ENCODE measurements at places on chromosomes 7 and 10.

GRCh38 chr10:10533437-10533836, 484.2 kb upstream of the CELF2 start:
- DNase-seq, result no peak

GRCh38 chr7:30146127-30146612, 11.4 kb downstream of the MTURN start:
- DNase-seq, result no peak

DNA sequence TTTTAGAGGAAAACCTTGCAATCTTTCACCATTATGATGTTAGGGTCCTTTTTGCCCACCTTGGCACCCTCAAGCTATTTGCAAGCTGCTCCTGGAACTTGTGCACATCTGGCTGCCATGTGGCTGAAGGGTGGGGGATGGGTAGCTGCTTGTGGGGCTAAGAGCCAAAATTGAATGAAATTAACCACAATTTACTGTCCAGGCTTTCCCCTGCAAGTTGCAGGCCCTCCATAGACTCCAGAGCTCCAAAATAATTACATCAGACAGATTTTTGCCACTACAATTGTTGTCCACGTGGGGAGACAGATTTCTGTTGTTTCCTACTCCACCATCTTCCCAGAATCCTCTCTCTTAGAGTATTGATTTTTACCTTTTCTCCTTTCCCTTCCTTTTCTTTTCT, 19.1 kb downstream of the PI4K2A start:
- DNase-seq, result no peak

- DNase-seq, result no peak
Observed at GRCh38 chr7:120665068-120665467, 192.9 kb downstream of the TSPAN12 start.

- no peak for DNase-seq
Observed at GRCh38 chr7:7479275-7479805, 56.3 kb downstream of the COL28A1 start.

- DNase-seq, result no peak
Observed at GRCh38 chr10:132604686-132605085, 67.1 kb downstream of the INPP5A start.

DNA sequence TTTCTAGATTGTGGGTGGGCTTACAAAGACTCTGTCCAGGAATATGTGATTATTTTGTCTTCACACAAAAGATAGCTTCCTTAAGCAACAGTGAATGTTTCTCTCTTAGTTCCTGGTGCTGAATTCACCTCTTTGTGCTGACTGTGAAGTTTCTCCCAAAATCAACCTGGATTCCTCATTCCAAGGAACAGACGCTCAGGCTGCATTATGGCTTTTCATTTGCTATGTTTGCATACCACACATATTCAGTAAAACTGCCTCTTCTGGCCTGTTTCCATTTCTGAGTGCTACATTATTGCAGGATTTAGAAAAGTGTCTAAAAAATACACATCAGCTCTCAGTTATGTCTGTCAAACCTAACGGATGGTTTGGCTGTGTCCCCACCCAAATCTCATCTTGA, 21.5 kb downstream of the MACROH2A2 start:
- DNase-seq, result no peak

- DNase-seq, result no peak
Observed at GRCh38 chr10:4034907-4035598, 250.0 kb upstream of the KLF6 start.

- no peak for DNase-seq
Observed at GRCh38 chr7:82729172-82730030, 285.8 kb upstream of the CACNA2D1 start.

DNA sequence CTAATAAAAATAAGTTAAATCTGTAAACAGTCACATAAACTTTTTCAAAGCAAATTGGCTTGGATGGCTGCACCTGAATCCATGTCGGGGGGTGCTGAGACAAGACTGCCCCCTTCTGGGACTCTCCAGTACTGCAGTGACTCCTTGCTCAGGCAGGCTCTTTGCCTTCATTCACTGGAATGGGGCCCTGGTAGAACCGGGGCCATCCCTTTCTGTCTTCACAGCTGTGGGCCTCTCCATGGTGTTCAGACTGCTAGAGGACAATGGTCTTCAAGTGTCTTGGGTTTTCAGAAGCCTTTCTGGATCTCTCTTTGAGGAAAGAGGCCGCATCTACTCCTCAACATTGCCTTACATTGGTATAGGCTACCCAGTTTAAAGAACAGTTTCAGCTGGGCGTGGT, 16.1 kb upstream of the IMPDH1 start:
- peak; percentile 60 for DNase-seq

DNA sequence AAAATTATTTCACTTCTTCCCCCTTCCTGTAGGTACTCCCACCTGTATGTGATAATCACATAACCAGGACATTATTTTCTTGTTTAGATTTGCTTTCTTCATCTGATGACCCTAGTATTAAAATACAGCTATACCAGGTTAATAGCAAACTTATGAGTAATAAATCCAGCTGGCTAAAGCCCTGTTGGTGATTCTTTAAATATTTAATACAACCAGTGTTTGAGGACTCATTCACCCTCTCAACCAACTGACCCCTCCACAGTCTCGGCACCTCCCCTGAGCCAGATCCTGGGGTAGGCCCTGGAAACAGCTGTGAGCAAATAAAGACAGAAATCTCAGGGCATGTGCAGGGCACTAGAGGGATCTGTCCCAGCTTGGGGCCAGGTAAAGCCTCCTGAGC, 58.5 kb downstream of the BLNK start:
- DNase-seq, result no peak

DNA sequence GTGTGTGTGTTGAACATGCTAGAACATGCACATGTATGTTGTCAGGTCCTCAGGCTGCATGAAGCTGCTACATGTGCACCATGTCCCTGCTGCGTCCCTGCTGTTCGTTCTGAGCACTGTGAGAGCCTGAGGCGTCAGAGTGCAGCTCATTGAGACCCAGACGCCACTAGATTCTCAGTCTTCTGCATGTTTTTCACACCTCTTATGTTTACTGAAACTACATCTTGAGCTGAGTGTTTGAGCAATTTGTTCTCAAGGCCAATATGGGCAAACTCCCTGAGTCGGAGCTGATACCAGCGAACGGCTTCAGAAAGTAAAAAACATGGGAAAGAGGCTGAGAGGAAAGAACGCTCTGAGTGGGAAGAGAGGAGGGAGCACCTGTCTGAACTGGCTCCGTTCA, 350.4 kb downstream of the PAXIP1 start:
- no peak for DNase-seq

DNA sequence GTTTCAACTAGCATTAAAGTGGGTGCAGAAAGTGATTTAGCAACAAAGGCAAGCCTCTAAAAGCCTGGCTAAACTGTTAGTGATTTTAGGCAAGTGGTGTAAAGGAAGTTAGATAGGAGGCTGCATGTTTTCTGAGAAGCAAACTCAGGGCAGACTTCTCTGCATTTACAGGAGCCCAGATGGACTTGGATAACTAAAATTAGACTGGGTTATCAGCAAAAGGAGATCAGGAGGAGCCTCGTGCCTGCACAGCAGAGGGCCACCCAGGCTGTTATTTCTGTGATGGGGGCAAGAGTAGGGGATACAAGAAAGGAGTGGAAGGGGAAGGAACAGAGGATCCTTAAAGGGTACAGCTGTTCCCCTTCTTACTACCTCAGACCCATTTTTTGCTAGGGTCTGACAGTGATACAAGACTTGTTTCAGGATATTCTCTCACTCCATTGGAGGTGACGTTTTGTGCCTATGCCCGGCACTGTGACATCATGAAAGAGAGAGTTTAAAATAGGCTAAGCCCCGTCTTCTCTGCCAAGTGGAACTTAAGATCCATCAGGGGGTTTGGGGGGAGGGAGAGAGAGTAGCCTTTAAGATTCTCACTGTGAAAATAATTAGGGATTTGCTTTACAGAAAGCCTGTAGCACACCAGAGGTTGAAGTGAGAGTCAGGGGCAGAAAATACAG, 49.6 kb upstream of the PDCD4 start:
- no peak for DNase-seq

DNA sequence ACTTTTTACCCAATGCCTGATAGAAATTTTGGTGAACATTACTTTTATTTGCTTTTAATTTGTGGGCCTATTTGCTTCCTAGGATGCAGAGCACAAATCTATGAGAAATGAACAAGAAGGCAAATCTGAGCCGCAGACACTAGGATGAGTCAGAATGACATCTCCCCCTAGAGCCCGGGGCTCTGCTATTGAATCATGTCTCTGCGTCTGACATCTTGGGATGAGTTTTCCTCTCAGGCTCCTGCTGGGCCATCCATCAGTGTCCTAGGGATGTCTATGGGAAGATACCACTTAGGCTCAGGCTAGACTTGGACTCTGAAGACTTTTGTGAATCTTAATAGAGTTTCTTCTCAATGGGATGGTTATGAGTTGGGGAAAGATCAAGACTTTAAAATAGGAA, 157.3 kb upstream of the MTPN start:
- DNase-seq, result no peak

DNA sequence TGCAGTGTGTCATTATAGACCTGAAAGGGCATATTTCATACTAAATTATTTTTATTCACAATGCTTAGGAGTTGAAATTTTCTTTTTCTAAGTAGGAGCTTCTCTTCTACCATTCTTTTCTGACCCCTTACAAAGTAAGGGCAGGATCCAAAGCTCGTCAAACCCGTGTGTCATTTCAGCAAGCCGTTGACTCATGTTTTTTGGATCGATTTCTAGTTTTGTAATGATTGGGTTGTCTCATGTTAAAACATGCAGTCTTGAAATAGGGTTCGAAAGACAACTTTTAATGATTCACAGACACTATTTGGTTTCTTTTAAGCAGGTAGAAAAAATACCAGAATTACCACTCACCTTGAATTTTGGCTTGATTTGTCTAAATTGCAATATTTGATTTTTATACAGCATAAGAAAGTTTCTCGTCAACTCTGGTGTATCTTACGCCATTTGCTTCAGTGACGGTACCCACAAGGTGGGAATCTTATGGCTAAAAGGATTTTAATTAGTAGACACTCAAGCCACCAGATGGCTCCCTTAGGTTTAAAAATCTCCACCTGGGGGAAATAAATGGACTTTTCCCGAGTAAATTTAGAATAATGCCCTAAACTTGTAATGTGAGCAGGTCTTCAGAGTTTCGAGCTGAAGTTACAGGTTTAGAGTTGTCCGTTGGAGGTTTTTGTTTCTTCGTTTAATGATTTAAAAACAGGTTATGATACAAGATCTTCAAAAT, 283.4 kb downstream of the CCDC3 start:
- no peak for DNase-seq

- no peak for DNase-seq
Observed at GRCh38 chr10:14089556-14090292, 241.0 kb downstream of the FRMD4A start.

- no peak for DNase-seq
Observed at GRCh38 chr10:69958556-69958902, 94.1 kb upstream of the MACROH2A2 start.

DNA sequence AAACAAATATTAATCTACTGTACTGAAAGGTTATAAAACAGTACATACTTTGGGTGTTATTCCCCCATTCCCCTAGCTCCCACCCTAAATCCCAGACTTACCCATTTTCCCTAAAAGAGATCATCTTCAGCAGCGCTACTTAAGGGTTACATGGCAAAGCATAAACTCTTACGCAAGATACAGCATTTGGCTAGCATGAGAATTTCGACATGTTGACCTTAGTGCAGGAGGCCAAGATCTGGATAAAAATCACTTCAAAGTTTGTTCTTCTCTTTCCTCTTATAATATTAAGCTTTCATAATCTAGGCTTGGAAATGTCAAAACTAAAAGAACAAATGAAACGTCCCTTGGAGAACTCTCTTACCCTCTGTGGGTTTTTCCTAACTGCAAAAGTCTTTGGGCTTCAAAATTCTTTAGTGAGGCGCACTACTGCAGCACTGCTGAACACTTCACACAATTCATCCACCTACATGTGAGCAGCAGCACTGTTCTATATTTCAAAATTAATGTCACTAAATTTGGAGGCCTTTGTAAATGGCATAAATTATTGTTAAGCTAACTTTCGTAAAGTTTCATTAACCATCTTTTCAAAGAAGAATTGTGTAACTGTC, 59.5 kb upstream of the PDLIM1 start:
- no peak for DNase-seq

- no peak for DNase-seq
Observed at GRCh38 chr10:4849042-4849402, 23.0 kb downstream of the AKR1E2 start.

GRCh38 chr10:130857631-130858295, 453.8 kb downstream of the TCERG1L start:
- no peak for DNase-seq

DNA sequence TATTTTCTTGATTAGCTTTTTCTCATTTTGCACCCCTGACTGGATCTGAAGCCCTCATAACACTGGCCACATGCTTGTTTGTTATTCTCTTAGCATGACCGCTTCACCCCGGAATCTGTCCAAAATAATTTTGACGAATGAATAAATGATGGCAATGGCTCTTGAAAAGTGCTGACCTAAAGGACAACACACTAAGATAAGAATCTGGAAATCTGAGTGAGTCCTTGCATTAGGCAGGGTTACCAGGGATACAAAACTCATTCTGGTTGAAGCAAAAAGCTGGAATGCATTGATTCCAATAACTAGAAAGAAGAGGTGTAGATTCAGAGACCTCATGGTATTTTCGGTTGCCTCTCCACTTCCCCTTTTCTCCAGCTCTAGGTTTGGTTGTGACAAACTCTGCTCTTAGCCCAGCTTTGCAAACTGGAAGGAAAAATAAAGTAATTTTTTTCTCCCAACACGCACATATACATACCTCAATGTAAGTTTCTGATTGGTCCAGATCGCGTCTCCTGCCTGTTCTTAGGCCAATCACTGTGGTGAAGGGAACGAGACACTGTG, 157.4 kb downstream of the SKIDA1 start:
- no peak for DNase-seq

GRCh38 chr10:74521526-74521925, 304.9 kb upstream of the KAT6B start:
- no peak for DNase-seq

DNA sequence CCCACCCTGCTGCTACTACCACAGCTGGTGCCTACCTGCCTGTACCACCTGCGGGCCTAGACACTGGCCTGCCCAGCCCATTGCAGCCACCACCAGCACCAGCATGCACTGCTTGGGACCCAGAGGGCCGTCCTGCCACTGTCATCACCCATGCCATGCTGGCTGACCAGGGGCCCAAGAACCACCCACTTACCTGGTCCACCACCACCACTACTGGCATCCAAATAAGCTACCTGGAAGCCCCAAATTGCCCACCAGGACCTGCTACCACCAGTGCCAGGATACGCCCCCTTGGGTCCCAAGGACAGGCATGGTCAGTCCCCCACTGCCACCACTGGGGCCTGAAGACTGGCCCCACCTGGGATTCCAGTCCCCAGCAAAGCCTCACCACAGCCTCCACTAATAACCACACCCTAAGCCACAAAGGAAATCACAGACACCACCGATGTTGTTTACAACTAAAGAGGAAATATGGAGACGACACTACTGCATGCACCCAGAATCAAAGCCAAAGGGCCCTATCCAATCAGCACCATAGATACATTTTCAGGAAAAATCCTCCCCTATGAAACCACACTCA, 70.5 kb upstream of the DIP2C start:
- no peak for DNase-seq
